ENCODE measurements at places on chromosomes 6 and 20.

DNA sequence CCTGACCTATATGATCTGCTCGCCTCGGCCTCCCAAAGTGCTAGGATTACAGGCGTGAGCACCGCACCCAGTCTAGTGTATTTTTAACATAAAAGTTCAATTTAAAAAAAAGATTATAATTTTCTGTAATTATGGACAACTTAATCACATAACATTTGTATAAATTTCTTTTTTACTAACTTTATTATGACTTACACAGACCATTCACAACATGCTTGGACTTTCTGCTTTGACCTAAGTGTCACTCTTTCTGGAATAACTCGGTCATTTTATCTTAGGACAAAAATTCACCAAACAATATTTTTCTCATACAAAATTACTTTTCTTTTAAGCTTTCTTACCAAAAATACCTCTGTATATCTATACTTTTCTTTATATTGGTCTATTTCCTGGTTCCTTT lies 15.4 kb upstream of the IL22RA2 start:
- no peak for DNase-seq

DNA sequence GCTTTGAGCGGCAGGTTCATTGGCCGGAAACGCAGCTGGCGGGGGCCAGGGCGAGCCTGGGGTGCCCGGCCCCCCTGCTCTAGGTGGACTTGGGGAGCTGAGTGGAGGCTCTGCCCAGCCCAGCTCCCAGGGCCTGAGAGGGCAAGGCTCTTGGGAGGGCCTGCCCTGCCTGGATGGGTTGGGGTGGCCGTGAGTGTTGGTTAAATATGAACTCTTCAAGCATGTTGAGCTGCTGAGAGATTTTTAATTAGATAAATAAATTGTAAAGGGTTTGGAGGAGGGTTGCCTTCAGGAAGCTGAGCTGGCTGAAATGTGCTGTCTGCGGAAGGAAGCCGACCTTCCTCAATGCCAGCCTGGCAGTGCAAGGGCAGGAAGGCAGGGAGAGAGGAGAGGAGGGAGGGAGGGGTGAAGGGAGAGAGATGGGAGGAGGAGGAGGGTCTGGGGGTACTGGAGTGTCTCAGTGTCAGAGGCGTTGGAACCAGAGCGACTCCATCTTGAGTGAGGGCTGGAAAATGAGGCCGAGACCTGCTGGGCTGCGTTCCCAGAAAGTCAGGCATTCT lies 39.4 kb upstream of the PMEPA1 start:
- DNase-seq: no peak

GRCh38 chr6:158611541-158612370 lies 32.8 kb downstream of the DYNLT1 start:
- no peak for DNase-seq

GRCh38 chr6:97440590-97441176 lies 157.7 kb upstream of the MMS22L start:
- DNase-seq: no peak

Data from stimulated activated CD4-positive, alpha-beta T cell treated with anti-CD3 and anti-CD28 coated beads, TNF-alpha, amount 100 ng/mL, for 24 hours (primary cell).